Stimulated activated CD4-positive, alpha-beta T cell treated with anti-CD3 and anti-CD28 coated beads, Interleukin-1b, Interleukin-23, amount 100 ng/mL, for 1 hour (primary cell): ENCODE measurements at places on chromosomes 11 and 22.

DNA sequence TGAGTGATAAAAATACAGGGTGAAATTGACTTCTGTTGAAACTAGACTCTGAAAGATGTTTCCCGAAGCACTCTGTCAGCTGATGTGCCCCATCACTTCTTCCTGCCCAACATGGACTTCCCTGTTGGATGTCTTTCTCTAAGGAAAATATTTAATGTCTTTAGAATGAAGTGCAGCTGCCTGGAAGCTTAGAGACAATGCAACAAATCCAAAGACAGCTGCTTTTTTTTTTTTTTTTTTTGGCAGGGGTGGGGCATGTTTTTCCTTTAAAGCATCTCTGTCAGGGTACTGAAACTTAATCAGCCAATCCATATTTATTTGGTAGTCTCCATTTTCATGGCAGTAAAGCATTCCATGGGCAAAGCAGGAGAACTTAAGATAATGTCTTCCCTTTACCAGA, 5.9 kb downstream of the JAM3 start:
- DNase-seq: no peak

- DNase-seq: no peak
Observed at GRCh38 chr11:95697614-95698408, 91.8 kb downstream of the FAM76B start.

DNA sequence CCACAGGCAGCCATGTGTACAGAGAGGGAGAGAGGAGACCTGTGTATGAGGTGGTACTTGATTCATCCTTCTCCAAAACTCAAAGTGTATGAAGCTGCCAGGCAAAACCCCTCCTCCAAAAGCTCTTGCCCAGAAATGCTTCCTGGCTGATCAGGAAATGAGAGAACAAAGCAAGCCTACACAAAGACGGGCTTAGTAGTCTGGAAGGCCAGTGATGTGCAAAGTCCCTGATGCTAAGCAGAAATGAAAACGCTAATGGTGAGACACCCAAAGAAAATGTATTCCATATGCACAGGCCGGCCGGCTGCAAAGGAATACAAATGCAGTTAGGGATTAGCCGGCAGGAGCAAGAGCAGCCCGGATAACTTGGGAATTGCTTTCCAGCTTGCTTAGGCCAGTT, 234.9 kb upstream of the CADM1 start:
- no peak for DNase-seq

DNA sequence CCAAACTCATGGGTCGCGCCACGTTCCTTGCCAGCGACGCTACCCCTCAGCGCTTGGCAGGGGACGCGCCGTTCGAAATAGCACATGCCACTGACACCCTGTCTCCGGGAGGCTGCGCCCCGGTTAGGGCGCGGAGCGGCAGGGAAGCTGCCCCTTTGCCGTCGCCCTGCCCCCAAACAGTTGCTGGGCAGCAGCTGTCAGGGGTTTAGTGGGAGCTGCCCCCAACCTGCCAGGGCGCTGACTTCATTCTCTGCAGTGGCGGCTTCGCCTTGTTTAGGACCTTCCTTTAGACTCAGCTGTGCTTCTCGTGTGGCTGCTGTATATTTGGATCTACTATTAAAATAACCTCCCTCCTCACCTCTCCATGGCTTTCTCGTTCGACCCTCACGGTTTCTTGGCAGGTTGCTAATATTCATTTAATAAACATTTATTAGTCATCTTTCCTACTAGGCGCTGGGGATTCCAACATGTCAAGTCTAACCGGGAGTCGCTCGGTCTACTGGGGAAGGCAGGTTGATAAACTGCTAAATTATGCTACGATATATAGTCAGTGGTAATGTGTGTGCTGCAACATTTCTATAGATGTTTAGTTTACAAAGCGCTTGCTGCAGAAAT, 782 bp downstream of the TMEM109 start:
- no peak for DNase-seq

GRCh38 chr11:71580057-71581003, 2.3 kb downstream of the KRTAP5-11 start:
- no peak for DNase-seq

- no peak for DNase-seq
Observed at GRCh38 chr11:46987183-46987582, 50.6 kb downstream of the CSTPP1 start.

DNA sequence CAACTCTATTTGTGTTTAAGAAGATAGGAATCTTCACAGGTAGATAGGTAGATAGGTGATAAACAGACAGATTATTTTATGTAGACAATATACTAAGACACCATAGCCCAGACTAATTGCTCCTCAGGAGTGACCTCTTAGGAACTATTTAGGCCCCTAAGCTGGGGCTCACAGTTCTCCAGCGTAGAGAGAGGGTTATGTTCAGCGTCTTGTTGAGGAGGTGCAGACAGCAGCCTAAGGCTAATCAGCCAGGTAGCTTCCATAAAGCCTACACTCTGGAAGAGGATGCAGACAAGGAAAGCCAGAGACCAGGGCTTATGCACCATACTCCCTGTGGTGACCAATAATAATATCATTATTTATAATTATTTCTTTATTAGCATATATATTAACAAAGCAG, 705.2 kb downstream of the LRRC4C start:
- no peak for DNase-seq

DNA sequence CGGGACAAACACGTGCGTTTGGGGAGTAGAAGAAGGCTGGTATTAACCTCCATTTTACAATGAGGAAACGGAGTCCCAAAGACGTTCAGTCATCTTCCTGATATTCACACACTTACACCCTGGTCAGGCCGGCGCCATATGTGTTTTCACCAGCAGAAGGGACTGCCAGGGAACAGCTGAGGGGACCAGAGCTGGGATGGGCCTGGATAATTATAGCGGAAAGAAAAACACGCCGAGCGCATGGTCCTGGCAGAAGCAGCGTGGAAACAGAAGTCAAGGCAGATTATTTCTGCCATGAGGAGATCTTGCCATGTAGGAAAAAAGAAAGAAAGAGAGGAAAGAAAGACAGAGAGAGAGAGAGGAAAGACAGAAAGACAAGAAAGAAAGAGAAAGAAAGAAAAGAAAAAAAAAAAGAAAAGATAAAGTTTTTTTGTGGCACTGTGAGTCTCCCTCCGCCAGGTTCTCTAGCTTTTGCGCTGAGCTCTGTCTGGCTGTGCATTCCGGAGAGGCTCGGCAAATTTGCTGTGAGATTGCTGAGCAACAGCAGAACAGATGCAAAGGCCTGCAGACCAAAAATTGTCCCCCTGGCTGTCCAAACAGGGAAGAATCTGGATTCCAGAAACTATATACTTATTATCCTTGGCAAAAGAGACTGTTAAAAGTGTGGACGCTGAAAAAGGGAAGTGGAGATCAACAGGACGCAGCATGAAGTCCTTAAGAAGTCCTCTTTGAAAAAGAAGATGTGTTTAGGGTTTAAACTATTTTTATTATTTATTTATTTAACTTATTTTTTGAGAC, 1.3 kb upstream of the UCP2 start:
- DNase-seq: no peak

GRCh38 chr11:102983486-102983885, 28.0 kb upstream of the MMP13 start:
- DNase-seq: no peak

DNA sequence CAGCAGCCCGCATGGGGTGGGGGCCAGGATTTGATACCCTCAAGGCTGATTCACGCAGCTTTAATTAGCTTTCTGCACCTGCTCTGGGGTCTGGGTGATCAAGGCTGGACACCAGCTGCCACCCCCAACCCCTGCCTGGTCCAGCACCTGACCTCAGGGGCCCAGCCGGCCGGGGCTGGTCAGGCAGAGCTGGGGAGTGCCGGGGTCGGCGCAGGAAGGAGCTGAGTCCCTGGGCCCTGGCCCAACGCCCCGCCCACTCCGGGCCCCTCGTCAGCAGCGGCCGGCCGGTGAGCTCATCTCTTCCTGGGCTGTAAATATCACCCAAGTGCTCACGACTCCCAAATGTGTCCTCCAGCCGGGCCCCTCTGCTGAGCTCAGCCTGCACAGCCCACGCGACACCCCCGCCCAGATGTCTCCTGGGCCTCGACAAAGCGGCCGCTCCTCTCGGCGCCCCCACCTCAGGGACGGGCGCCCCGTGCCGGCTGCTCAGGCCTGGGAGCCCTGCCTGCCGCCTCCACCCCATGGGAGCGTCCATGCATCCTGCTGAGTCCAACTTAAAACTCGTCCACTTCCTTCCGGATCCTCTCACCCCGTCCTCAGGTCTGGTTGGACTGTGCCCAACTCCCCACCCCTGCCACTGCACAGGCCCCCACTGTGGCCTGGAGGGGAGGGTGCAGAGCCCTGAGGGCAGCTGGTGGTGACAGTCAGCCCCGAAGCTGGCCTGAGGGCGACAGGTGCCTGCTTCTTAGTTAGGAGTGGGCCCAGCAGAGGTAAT, 29.0 kb downstream of the RTN4R start:
- DNase-seq: no peak

GRCh38 chr11:27705873-27706820, 5.9 kb upstream of the BDNF start:
- no peak for DNase-seq

- DNase-seq: no peak
Observed at GRCh38 chr22:42693055-42693762, 27.5 kb downstream of the A4GALT start.

DNA sequence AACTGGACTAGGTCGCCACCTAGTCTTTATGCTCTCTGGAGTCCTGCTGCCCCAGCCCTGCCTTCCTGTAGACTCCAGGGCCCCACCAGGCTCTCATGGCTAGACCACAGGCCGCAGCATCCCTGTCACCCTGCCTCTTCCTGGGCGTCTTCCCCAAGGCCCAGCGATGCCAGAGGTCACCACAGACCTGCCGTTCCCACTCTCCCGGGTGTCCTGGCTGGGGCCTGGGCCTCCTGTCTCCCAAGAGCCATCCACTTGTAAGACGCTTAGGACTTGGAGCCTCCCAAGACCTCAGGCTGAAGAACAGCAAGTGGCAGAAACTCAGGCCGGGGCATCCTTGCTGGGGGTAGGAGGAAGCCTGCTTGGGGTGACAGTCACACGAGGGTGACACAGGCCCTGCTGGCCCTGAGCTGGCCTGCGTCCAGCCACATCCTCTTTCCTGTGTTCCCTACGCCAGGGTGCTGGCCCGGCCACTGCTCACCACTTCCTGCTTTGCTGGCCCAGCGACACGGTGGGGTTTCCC, 2.0 kb upstream of the TCIRG1 start:
- no peak for DNase-seq

DNA sequence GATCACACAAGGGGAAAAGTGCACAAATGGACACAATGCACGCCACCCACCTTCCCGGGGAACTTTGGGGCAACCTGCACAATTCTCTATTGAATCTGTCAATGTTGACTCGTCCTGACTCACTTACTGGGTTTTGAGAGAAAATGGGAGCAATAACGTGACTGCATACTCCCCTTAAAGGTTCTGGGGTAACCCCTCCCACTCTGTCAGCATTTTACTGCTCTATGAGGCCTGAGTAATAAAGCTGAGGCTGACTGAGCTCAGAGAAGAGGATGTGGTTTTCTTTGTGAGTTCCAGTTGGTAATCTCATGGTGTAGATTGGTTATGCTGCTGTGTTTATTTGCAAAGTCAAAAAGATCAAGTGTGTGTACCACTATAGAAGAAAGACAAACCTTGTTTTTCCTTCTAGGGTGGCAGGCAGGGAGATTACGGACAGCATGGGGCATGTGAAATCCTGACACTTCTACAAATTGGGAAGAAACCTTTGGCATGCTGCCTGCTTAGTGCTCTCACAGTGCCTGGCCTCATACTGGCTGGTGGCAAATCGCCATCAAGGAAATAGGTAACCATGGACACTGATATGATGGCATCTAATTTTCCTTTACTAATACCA, 16.1 kb upstream of the APOA1 start:
- peak; percentile 11 for DNase-seq
